ENCODE measurements at places on chromosomes 16 and 17.

- peak; percentile 98 for DNase-seq
Measured at GRCh38 chr17:39980351-39981206, at the start of gene PSMD3. TSS of gene PSMD3 (plus strand) at chr17:39980807. CDS start at chr17:39980971, 164 bp downstream.

GRCh38 chr17:79791735-79792161 is 5.1 kb downstream of the CBX8 start:
- no peak for DNase-seq

DNA sequence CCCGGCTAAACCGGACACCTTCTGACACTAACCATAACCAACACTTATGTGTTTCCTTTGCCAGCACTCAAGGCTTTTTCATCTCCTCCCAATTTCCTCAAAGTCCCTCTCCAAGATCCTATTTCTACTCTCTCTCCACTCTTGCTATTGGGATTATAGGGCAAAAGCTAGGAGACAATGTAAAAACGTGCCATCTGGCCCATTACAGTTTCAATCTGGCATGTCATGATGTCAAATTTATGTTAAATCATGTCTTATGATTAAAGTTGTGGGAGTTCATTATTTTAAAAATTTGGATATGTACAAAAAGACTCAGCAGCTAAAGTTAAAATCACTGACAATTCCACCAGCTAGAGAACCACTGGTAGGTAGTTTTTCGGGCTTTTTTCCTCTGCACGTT is 77.3 kb downstream of the ZFHX3 start:
- no peak for DNase-seq

DNA sequence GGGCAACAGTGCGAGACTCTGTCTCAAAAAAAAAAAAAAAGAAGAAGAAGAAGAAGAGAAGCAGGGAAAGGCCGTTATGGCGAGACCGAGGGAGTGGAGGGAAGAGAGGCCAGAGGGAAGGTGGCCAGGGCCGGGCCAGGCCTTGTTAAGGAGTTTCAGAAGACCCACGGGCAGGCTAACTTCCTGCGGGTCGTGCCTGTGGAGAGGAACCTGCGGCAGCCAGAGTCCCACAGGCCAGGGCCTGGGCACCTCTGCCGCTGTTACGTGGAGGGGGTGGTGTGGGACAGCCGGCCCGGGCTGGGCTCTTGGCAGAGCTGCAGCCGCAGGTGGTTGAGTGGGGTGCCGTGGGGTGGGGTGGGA is 5.4 kb downstream of the WDR81 start:
- DNase-seq: no peak

- DNase-seq: peak; percentile 24
Measured at GRCh38 chr17:27793168-27793905, 7.0 kb downstream of the NOS2 start.

GRCh38 chr17:29368926-29369325 is 21.2 kb upstream of the TAOK1 start:
- DNase-seq: no peak

DNA sequence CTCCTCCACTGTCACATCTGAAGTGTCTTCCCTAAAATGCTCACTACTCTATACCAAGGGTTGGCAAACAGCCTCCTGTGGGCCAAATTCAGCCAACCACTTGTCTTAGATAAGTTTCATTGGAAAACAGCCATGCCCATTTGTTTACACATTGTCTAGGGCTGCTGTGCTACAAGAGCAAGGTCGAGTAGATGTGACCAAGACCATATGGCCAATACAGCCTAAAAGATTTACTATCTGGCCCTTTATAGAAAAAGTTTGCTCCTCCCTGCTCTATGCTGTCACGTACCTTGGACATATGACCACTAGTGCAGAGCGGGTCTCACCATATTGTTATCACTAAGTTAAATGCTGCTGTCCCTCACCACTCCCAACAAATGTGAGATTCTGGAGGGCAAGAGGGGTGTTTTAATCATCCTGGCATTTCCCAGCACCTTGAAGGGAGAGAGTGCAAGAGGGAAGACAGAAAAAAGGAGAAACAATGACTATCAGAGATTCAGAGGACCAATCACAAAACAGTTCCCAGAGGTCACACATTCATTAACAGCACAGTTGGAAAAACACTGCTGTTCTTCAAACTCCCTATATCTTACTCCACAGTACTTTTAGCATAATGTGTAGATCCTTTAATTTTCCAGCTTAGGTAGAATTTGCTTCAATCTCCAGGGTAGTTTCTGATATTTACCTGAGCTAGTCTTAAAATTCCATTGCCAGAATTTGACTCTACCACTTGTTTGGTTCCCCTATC is 13.2 kb downstream of the LSM12 start:
- no peak for DNase-seq

DNA sequence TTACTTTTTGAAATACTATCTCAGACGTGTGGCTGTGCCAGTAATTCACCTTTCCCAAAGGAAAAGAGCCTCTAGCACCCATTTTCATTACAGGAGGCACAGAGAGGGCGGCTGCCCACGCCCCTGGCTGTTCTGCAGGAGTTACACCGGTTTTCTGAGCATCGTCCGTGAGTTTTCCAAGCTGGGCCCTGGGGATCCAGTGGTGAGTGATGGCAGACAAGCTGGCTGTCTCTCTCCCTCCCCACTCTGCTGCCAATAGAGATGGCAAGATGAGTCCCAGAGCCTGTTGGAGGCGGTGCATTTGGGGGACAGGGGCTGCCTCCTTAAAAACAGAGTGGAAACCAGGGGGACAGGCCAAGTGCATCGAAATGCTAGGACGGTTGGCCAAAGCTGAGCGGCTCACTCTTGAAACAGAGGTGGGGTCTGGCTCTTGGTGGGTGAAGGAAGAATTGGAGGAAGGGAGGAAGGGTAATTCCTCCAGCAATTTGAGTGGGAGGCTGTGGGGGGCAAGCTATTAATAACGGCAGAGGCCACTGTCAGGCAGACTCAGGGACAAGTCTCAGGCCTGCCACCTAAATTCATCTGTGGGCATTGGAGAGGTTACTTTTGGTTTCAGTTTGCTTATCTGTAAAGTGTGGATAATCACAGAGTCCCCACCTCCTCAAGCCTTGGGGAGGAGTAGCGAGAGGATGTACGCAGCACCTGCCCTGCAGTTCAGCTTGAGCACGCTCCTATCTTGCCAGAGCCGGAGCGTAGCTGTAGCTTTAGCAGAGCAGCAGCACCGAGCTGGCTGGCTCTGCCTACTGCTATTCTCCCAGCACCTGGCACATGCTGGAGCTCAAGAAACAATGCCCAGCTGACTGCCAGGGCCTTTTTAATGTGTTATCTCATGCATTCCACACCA is 7.5 kb upstream of the NOS2 start:
- DNase-seq: no peak

DNA sequence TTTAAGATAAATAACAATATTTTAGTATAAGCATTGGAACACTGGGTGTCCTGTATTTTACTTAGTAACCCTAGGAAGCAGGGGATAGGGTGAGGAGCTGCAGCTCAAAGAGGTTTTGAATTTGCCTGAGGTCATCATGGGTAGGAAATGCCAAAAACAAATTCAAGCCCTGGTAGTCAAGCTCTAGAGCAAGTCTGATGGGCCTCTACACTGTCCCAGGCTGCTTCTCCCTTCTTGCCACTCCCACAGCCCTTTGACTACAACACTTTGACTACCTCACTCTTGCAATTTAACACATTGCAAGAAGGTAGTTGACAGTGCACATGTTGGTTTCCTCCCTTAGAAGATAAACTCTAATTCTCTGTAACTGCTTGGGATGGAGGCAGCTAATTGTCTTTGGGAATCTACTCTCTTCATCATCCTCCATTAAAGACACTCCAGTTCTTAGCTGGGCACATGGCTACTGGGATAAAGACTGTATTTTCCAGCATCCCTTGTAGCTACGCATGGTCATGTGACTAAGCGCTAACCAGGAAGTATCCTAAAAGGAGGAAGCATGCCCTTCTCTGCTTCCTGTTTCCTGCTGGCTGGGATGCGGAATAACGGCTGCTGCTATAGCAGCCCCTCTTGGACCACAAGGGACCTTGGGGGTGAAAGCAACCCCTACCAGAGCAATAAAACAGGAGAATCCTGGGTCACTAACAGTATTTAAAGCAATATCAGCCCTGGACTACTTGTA is 30.7 kb upstream of the SSTR2 start:
- DNase-seq: no peak

- DNase-seq: no peak
Measured at GRCh38 chr17:57107498-57108101, 22.6 kb downstream of the AKAP1 start.

DNA sequence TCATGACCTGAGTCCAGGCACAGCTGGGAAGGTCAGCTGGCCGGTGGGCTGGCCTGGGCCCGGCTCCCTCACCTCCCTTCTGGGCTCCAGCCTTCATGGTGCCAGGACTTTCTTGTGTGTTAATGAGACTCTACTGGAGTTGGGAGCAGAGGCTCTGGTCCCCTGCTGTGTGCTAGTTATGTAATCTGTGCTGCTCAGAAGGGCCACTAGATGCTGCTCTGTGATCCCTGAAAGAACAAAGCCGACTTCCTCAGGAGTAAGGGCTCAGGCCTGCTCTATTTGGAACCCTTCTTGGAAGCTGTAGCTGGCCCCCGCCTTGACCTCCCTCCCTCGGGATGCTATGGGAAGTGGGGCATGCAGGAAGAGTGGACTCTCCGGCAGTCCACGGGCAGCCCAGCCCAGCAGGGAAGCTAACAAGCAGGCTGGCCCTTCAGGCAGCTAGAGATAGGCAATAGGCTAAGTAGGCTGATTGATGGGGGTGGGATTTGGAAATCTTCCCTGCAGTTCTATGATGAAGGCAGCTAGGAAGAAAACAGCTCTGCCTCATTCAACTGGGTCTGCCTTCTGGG is 3.3 kb upstream of the CDK5R1 start:
- peak; percentile 77 for DNase-seq

DNA sequence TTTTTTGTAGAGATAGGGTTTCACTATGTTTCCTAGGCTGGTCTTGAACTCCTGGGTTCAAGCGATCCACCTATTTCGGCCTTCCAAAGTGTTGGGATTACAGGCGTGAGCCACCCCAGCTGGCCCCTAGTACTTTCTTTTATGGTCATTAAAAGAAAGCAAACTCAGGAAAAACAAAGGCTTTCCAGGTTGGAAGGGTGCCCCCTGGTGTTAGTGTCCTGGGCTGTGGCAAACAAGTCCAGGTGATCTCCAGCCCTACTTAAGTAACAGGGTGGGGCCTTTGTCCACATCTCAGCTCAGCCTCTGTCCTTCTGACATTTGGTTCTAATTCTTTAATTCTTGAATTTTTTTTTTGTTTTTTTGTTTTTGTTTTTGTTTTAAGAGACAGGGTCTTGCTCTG is 6.9 kb downstream of the IGFBP4 start:
- no peak for DNase-seq

DNA sequence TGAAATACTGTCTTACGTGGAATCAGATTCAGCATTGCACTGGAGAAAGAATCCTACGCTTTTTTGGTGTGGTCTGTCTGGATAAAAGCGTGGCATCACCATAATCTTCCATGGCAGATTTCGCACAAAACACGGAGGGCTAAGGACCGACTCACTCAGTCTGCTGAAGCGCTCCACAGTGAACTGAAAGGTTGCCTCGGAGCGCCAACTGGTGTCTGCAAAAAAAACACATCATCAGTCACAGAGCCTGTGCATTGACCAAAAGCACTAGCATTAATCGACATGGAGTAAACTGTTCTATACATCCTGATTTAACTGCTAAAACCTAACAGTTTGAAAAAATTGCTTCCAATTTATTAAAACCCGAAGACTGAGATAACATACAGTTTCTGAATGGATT is 40.5 kb downstream of the USP7 start:
- DNase-seq: no peak

GRCh38 chr16:78096386-78096785 is 3.1 kb upstream of the WWOX start:
- DNase-seq: no peak

GRCh38 chr16:89093602-89094251 is at the start of gene ACSF3:
TSS of gene ACSF3 (plus strand) at chr16:89093852. CDS start at chr16:89100682, 6,830 bp downstream.
- peak; percentile 83 for DNase-seq

- DNase-seq: no peak
Measured at GRCh38 chr16:64251742-64252141, 870.1 kb downstream of the CDH11 start.

- DNase-seq: no peak
Measured at GRCh38 chr17:61209525-61209924, 190.1 kb upstream of the TBX2 start.

DNA sequence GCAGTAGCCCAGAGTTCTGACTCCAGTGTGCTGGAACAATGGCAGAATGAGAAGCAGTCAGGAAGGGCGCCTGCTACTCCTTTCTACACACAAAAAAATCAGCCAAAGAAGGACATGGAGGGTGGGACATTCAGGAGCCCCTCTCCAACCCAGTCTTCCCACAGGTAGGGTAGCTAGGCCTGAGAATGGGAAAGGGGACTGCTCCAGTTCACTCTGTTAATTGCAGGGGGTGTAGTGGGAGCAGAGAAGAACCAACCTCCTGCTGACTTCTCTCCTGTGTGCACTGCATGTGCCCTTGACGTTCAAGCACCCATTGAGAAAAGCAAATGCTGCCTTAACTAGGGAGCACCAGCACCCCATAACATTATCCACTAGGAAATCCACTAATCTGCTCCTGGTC is 119.1 kb upstream of the IRX6 start:
- no peak for DNase-seq

- DNase-seq: no peak
Measured at GRCh38 chr16:8323153-8323552, 267.2 kb downstream of the TMEM114 start.

DNA sequence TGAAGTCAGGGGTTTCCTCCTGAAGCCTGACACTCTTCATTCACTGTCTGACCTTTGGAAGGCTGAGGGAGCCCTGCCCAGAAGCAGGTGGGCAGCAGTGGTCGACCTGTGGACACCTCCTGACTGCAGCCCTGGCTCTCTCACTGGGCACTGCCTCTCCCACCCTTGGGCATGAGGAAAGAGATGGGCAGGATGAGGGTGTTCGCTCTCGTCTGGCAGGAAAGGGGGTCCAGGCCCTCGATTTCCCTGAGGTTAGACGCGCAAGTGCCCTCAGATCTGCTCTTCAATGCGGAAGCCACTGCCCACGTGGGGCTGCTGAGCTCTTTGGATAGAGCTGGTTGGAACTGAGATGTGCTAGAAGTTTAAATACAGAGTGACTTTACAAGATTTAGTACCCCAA is 171.9 kb downstream of the AHSP start:
- no peak for DNase-seq

DNA sequence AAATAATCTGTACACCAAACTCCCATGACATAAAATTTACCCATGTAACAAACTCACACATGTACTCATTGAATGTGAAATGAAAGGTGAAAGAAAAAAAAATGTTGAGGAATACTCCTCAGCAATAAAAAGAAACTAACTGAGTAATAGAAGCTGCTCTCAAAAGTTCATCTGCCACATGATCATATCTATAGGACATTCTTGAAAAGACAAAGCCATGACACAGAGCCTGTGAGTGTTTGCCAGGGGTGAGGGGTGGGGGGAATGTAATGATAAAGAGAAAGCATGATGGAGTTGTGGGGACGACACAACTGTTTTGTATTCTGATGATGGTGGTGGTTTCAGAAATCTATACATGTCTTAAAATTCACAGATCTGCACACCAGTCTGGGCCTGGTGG is 52.2 kb upstream of the TMC5 start:
- DNase-seq: no peak

- DNase-seq: peak; percentile 81
Measured at GRCh38 chr17:4607773-4608187, 23.5 kb downstream of the SMTNL2 start.

Data from psoas muscle (tissue), 8 donors.